Muscle of arm (tissue), 14 donors: ENCODE measurements at places on chromosomes 12 and 14. TPM values are rescaled to one million over a fixed set of nuclear protein-coding genes. Genes with fewer than 3 reads are reported as not detected.

DNA sequence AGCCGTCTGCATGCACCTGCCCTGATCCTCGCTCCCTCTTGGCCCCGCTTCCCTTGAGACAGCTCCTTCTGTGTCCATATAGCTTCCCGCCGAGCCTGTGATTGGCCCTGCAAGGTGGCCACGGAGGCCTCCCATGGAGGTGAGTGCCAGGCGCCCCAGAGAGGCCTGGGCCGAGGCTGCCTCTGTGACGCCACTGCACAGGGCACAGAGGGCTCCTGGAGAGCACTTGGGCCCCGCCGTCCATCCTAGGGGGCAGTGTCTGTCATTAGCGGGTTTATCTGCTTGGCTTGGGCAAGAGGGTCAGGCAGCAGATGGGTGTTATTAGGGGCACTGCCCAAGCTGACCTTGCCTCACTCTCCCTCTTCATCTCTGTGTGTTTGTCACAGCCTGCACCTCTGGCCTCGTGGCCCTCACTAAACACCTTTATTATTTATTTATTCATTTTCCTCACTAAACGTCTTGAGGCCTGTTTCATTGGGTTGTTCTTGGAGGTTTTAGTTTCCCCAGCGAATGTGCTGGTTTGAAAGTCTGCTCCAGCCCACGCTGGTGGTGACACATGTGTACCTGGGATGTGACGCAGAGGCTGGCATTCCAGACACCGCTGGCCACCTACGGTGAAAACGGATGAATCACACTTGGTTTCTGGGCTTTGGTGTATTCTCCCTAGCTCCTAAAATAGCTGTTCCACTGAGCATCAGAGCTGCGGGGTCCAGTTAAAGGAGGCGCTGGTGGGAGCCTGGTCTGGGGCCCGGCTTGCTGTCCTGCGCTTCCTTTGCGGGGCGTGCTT is 5.9 kb downstream of the ZFYVE21 start:
- no peak for DNase-seq

DNA sequence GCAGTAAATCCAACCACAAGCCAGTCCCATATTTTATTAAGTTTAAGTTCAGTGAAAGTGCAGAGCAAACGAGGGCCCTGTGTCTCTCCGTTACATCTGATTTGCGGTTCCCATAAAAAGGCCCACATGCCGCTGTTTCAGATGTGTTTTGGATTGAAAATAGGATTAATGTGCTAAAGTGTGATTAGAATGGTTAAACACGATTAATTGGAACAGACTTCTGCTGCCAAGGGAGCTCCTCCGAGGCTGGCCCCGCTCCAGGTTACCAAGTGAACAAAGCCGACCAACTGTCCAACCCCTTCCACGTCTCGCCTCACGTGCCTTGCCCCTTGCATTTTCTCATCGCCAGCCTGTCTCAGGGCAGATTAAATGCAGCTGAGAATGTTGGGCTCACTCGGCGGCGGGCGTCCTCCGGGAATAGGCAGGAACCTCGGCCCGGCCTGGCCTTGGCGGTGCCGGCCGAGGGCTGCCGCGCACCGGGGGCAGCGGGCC is 166.5 kb upstream of the GSC start:
- DNase-seq: peak; percentile 67

GRCh38 chr12:108693751-108694150 is 37.6 kb downstream of the CORO1C start:
- no peak for DNase-seq

- no peak for DNase-seq
Measured at GRCh38 chr12:89476232-89476631, 48.4 kb downstream of the GALNT4 start.

DNA sequence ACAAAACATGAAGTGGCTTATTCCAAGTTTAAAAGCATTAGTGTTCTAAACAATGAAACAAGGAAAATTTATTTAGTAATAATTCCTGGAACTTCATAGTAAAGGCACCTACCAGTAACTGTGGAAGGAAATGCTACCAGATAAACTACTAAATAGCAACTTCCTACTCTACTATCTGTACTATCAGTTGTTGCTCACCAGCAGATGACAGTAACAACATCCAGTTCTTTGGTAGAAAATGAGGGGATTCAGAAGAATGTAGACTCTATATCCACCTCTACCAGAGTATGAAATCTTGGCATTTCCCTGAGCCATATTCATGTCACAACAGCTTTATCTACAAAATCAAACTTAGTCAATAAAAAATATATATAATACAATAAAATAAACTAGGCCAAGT is 3.1 kb downstream of the ENTPD5 start:
- DNase-seq: no peak

GRCh38 chr12:31528095-31528494 is 62.8 kb downstream of the DENND5B start:
- no peak for DNase-seq

GRCh38 chr14:81516986-81517797 is 16.5 kb downstream of the SEL1L start:
- peak; percentile 43 for DNase-seq

- no peak for DNase-seq
Measured at GRCh38 chr12:122368361-122369073, 54.0 kb downstream of the CLIP1 start.

- no peak for DNase-seq
Measured at GRCh38 chr12:15684896-15685658, 104.1 kb downstream of the EPS8 start.

DNA sequence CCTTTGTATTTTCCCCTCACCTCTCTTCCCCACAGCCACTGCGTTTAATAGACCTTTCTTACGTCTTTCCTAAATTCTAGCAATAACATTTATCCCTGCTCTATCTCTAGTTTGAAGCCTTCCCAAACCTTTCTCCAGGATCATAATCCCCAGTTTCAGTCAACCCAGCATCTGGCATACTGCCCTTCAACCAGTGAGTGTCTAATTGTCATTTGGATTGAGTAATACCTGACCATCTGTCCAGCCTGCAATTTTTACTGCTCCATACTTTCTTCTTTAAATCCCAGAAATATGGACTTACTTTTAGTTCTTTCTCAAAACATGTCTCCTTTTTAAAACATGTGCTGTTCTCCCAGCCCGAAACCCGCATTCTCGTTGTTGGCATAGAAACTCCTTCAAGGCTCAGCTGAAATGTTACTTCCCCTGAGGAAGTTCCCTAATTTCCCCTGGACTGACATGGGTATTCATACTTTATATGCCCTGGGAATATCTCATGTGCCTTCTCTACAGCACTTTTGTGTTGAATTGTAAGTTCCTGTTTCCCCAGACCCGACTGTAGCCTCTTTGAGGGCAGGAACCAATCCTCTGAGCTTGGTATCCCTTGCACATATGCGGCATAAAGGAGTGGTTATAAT is 65.1 kb upstream of the ETV6 start:
- no peak for DNase-seq

DNA sequence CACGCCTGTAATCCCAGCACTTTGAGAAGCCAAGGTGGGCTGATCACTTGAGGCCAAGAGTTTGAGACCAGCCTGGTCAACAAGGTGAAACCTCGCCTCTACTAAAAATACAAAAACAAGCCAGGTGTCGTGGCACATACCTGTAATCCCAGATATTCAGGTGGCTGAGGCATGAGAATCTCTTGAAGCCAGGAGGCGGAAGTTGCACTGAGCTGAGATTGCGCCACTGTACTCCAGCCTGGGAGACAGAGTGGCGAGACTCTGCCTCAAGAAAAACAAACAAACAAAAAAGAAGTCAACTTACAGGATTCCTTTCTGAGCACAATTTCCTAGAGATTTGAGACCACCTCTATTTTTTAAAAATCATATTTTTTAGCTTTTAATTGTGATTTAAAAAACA is 45.3 kb downstream of the DGLUCY start:
- no peak for DNase-seq

DNA sequence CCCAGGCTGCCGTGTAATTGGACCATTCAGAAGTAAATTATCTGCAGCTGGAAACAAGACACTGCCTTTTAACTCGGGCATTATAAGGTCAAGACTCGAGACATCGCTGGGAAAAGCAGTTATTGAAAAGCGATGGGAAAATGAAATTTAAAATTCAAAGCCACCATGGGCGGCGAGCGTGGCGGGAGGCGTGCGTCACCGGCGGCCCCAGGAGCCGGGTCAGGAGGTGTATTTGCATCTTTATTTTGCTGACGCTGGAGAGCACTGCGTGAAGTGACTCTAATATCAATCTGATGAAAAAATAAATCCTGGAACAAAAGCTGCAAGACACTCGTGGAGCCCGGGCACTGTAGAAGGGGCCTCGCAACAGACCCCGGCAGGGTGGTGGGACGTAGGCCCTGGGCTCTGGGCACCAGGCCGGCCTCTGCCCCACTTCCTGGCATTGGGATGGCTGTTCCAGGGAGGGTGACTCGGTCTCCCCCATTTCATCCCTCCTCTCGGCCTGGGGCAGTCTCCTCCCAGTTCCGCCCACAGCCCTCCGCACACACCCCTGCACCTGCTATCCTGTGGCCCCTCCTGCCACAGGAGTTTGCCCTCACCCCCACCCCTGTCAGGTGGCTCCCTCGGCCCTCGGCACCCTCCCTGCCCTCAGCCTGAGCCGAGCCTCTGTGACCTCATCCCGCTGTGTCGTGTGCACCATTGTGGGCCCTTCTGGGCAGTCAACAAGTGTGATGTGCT is 196.2 kb downstream of the KIF26A start:
- DNase-seq: no peak

DNA sequence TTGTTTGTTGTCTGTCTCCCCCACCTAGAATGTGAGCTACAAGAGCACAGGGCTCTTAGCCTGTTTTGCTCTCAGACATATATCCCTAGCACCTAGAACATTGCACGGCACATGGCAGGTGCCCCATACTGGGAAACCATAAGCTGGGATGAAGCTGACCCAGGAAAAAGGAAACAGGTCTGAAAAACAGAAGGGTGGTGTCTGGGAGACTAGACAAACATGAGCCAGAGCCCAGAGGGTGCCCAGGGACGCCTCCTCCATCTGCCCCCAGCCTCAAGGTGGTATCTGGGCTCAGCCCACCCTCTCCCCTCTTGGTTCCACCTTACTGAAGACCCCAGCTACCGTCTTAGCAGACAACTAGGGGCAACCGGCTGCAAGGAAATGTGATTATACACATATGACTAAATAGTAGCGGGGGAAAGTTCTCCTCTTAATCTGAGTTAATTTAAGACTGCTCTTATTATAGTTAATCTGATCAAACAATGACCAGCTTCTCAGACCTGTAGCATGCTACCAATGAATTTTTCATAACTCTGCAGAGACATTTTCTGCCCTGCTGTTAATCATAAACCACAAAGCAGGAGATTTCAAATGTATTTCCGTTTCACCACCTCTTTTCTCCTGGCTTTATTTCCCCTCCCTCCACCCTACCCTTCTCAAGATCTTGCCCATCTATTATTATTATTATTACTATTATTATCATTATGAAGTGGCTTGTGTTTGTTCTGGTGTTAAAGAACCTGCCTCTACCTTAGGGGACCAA is 31.9 kb downstream of the KSR2 start:
- DNase-seq: no peak

- DNase-seq: no peak
Measured at GRCh38 chr14:72452774-72453173, 441.1 kb downstream of the DPF3 start.

ZFC3H1 gene
- 45.3 TPM for polyA plus RNA-seq

RHOJ gene
- 32.3 TPM for polyA plus RNA-seq

AKAP5 gene
- polyA plus RNA-seq: 0.61 TPM

TMEM117 gene
- polyA plus RNA-seq: 9.4 TPM

NANOG gene
- polyA plus RNA-seq: not detected

CACNA1C gene
- 3.7 TPM for polyA plus RNA-seq

CLMN gene
- polyA plus RNA-seq: 3.5 TPM
